ENCODE measurements at places on chromosomes 7 and 10. TPM values are rescaled to one million over a fixed set of nuclear protein-coding genes. Genes with fewer than 3 reads are reported as not detected.
A peak's percentile ranks its signal among the peaks of the same experiment; 100 is the strongest.

The SPDYE11 gene
- not detected for total RNA-seq

The CLCN1 gene
- 0.06 TPM for total RNA-seq

The TBXAS1 gene
- 11.8 TPM for total RNA-seq

The NUPR2 gene
- not detected for total RNA-seq

The TMEM176A gene
- total RNA-seq, result not detected

The PRLHR gene
- total RNA-seq, result not detected

DNA sequence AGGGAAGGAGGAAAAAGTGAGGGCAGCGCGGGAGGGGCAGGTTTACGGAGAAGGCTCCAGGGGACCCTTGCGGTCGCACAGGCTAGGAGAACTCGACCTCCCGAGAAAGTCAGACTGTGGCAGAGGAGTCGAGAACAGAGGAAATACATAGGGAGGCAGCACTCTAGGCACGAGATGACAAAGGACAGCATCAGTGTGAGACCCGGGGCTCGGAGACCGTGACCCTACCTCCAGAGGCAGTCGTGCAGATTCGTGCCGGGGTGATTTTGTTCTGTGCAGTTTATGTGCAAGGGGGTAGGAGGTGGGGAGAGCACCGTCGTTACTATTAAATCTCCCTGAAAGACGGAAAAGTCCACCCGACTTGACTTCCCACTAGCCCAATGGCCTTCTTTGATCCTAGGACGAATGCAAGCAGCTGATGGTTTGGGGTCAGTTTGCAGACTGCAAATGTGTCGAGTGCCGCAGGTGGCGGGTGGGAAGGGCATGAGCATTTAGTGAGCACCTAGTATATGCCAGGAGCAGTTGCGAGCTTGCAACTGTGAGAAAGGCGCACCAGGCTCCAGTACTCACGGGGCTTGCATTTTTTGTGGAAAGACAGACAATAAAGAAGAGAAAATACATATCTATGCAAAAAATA, 674 bp upstream of the OSBPL3 start:
- DNase-seq, result peak; percentile 58

DNA sequence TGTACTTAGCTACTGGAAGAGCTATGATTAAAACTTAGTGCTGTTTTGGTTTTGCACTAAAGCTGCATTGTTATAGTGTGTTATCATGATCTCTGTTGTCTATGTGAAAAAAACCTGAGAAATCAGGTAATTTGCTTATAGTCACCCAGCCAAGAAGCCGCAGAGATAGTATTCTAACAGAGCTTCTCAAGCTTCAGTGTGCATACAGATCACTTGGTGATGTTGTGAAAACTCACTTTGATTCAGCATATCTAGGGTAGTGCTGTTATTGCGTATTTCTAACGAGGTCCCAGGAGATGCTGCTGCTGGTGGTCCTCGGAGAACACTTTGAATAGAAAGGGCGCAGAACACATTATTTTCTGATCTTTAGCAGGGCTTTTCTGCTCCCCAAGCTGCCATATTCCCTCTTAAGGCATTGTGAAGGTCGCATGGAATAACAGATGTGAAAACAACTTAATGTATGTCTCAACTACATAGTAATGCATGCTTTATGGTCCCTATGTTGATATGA, 68.4 kb upstream of the PDCD4 start:
- DNase-seq, result no peak

DNA sequence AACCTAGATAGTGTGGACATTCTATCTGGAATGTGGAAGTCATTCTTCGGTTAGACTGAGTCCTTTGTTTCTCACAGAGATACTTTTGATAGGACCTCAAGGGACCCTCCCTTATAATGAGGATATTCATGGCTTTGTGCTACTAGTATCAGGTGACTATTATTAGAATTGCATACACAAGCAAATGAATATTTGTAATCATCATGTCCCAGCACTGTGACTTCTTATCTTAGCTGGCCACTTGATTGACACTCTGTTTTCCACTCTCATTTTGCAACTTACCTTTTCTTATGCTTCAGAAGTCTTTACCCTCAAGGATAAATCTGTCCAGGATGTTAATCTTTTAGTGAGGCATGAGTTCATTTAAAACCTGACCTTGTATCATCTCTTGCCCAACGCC, 268.2 kb upstream of the FZD1 start:
- no peak for DNase-seq

DNA sequence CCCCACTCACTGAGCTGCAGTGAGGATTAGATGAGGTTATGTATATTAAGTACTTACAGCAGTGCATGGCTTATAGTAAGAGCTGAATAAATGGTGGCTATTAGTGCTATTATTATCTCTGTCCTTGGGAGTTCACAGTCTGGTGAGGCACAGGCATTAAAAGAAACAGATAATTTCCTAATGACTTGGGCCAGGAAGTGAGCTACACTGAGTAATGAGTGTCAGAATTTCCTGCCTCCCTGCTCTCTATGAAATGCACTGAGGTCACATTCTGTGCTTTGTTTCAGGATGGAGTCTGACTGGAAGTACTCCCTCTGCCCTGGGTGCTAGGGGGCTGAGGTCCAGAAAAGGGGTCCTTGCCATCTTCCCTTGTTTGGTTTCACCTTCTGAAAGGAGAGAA, 48.7 kb upstream of the LOXL4 start:
- DNase-seq, result no peak

DNA sequence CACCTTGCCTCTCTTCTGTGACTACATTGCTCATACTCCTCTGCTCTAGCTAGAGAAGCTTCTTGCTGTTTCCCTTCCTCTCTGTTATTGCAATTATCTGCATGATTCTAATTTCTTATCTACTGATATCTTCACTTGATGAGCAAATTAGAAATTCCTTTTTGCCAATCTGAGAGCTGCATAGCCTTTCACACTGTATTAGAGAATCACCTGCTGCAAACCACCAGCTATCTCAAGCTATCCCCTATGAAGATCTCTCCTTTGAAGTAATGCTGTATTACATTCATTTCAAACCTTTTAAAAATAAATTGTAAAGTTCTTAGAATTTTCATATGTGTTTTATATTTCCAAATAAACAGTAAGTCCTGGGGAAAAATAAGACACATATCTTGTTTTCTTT, 89.0 kb upstream of the ZNF804B start:
- DNase-seq, result no peak

- DNase-seq, result no peak
These were observed 42.0 kb downstream of the FAM13C start for GRCh38 chr10:59320355-59320754.

DNA sequence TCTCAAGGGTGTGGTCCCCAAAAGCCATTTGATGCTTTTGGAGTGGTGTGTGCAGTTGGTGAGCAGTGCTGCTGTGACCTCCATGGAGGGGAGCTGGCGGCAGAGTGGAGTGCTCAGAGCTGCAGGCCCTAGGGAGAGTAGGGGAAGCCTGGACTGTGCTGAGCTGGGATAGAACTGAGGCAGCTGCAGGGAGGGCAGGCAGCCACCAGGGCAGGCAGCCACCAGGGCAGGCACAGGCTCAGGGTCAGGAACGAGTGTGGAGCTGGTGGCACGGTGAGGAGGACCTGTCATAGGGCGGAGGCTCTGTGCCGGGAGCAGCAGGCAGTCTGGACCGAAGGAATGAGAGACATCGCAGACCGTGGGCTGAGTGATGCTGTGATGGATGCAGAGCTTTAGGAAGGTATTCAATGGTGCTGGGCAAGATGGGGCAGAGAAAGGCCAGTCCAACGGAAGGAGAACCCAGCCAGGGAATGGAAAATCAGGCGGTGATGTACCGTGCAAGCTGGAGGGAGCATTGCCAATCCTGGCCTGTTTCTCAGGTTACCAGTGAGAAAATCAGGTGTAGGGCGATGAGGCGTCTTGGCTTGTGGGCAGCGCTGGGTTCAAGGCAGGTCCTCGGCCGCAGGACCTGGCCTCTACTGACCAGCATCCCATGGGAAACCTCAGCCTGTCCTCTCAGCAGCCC, 152.6 kb downstream of the CAMK1D start:
- no peak for DNase-seq

DNA sequence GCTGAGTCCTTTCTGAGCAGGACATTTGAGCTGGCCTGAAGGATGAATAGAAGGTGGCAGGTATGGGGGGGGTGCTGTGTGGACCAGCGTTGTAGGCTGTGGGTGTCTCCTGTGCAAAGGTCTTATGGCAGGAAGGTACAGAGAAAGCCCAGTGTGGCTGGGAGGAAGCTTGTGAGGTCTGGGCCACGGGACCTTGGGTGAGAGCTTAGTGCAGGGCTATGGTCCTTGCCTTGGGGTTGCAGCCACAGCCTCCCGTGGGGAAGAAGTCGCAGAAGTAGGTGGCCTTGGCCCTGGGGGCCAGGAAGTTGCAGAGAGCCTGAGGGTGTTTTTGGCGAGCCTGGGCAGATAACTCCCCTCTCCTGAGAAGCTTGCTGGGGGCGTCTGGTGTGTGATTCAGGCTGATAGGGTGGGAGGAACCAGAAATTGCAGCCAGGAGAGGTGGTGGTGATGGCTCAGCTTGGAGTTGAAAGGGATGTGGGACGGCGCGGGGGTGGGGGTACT, 172.0 kb upstream of the TNRC18 start:
- DNase-seq, result no peak

GRCh38 chr10:72336259-72337038, 18.3 kb downstream of the DNAJB12 start:
- DNase-seq, result no peak

DNA sequence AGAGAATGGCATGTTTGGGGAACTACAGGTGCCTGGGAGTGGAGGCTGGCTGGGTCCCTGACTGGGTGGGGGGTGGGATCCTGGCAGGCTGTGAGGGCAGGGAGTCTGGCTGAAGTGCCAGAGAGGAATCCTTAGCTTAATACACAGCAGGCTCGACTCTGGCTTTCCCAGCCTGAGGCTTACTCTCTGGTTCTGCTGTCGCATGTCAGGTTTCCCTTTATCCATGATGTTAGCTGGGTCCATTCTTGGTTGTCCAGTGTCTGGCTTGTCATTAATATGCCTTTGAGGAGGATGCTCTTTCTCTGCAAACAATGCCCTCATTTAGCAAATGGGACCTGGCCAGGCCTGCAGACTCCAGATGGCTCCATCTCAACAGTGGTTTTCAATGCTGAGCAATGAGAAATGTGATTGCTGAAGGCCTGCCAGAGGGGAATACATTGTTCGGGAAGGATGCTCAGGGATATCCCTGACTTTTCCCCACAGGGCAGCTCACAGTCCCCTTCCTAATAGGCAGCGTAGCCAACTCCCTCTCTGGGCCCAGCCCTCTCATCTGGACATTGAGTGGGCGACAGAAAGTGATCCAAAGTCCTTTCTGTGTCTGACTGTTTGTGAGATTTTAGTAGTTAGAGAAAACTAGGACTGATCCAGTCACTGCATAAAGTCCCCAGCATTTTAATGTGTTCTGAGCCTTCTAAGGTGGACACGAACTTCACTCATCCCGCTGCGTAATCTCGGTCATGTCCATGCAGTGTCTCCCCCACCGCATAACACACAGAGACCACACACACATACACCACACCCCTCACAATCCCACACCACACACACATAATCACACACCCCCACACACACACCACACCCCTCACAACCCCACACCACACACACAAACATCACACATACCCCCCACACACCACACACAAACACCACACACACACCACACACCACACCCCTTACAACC, 124.9 kb downstream of the ANLN start:
- no peak for DNase-seq

GRCh38 chr10:98076086-98076485, 45.7 kb upstream of the CRTAC1 start:
- no peak for DNase-seq

GRCh38 chr10:91944880-91945630, 21.5 kb downstream of the BTAF1 start:
- peak; percentile 24 for DNase-seq

GRCh38 chr7:153005750-153006435, 246.3 kb downstream of the ACTR3B start:
- DNase-seq, result no peak

DNA sequence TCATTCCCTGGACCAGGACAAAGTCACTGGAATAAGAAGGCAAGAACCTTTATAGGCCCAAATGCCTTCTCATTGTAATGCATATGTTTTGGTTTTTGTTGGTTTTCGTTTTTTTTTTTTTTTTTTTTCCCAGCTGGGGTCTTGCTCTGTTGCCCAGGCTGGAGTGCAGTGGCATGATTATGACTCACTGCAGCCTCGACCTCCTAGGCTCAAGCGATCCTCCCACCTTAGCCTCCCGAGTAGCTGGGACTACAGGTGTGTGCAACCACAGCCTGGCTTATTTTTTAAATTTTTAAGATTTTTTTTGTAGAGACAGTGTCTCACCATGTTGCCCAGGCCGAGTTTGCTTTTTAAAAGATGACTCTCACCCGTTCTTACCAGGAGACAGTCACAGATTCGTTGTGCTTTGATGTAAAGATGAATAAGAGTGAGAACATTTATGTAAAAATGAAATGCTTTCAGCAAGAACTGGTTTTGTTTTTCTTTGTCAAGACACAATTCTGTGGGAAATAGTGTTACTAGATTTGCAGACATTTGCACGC, 7.6 kb downstream of the IQCE start:
- DNase-seq, result no peak

DNA sequence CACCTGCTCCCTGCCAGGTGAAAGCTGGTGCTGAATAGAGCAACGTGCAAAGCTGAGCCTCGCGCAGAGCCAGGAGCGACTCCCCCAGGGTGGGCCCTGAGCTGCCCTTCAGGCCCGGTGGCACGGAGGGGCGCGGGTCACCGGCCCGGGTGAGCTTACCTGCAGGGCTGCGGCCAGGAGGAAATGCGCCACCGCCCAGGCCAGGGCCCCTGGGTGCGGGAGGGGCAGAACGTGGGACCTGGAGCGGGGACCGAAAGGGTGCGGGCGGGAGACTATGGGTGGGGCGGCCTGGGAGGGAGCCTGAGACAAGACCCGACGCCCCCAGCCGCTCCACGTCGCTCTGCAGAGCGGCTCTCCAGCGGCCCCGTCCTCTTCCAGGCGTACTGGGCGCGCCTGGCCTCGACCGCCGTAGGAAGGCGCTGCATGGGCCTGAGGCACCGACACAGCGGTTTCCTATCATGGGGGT, 122.1 kb downstream of the BTAF1 start:
- DNase-seq, result no peak

GRCh38 chr7:81705206-81705605, 64.6 kb downstream of the HGF start:
- DNase-seq, result no peak

DNA sequence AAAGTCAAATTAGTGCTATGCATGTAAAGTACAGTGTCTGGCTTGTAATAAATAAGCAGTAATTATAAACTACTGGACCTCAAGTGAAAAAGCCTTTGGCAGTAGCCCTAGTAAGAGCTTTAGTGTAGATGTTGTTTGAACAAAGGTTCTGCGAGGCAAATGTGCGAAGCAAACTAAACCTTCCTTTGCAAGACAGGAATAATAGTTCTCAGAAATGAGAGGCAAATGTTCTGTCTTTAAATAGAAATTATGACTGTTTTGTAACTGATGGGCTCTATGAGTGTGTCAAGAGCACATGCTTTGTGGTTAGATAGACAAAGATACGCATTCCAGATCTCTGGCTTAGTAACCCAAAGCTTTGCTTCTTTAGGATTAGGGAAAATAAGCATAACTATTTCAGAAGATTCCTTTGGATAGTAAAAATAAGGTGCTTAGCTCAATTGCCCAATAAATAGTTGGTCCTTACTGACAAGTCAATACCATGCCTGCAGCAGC, 169.2 kb upstream of the CDC14C start:
- DNase-seq, result no peak

Data from activated CD4-positive, alpha-beta T cell treated with anti-CD3 and anti-CD28 coated beads, Interleukin-2, amount 10 ng/mL, durations not matched to agents 7 days and 5 days (primary cell).